ENCODE measurements at places on chromosomes 2 and 18.

DNA sequence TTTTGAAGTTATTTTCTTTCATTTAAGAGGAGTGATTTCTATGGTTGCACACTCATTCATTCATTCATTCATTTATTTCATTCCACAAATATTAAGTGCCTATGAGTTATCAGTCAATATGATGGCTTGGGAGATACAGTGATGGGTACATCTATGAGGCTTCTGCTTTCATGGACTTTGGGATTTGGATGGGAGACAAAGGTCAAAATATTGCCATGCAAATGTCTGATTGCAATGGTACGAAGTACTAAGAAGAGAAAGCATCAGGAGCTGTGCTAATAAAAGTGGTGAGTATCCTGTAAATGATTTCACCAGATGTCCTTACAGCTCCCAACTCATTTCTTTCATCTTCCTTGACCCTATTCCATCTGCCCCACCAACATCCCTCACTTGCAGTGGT lies 174.4 kb upstream of the MEX3C start:
- no peak for DNase-seq

DNA sequence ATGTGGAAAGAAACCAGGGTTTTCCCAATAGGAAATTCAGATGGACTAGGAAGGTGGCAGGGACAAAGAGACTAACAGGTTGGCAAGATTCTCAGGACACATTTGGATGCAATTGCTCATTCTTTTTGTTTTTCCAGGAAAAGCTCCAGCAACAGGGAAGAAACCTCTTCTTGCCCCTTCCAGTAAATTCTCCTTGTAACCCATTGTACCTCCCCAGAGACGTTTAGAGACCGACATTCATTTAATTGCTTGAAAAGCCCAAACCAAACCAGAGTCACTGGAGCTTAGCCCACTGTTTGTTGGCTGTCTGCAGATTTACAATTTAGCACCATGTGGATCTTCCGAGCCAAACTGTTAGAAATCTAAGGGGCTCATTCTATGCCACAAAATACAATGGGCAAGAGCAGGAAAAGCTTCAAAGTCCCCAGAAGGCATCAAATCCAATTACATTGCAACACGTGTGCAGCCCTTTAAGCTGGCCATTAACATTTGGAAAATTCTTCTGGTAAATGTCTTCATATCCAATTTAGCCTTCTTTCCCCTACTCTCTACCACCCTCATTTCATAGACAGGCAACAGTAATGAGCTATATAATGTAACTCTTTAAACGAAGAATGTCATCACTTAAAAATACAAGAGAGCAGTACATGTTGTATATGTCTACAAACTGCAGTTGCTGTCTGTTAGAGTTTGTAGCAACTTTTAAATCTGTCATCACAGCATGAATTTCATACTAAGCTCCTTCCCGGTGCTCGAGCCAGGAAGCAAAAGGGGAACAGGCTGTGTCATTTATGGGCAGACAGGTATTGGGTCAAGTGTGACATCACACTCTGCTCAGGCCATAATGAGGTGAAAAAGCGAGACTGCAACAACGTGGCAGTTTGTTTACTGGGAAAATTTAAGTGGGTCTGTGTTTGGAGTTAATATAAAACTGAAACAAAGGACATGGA lies 235.6 kb upstream of the HNRNPA3 start:
- DNase-seq, result no peak

GRCh38 chr2:8487461-8487932 lies 194.4 kb upstream of the ID2 start:
- DNase-seq, result no peak

DNA sequence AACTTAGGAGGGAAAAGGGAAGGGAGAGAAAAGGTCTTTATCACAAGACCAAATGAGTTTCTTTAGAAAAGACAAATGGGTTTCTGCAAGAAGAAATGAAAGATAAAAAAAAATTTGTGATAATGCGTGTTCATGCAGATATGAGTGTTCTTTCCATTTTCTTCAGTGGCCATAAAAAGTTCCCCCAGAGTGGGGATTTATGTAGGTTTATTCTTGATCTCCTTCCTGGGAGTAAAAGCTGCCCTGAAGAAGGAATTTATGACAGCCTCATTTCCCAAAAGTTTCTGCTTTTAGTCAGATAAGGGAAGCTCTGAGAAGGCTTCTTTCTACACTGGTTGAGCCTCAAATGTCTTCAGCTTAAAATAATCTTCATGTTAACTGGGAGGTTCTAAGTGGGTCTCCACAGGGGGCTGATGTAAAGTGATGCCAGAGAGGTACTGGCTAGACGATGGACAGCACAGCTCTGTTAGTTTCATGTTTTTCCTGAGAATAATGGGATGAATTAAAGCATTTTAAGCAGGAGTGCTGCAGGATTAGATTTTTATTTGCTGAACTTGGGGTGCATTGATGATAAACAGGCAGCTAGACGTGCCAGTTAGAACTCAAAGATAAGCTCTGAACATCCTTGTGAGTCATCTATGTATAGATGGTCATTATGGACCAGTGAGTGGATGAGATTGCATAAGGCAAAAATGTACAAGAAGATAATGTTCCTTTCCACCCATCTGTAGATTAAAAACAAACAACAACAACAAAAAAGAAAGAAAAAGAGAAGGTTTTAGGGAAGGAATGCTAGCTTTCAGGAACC lies 99.4 kb upstream of the MSH2 start:
- DNase-seq, result no peak

- no peak for DNase-seq
Observed at GRCh38 chr2:79099140-79099686, 11.4 kb upstream of the REG1B start.

- no peak for DNase-seq
Observed at GRCh38 chr2:10913501-10914271, 2.0 kb downstream of the KCNF1 start.

GRCh38 chr2:181742922-181743722 lies 62.8 kb upstream of the NEUROD1 start:
- peak; percentile 16 for DNase-seq

- no peak for DNase-seq
Observed at GRCh38 chr2:40451918-40452605, at the start of gene SLC8A1. Gene SLC8A1, minus strand, starts transcription at chr2:40452090.

GRCh38 chr2:218892693-218893348 lies 12.2 kb downstream of the WNT10A start:
- peak; percentile 14 for DNase-seq

- DNase-seq, result no peak
Observed at GRCh38 chr18:24559526-24559925, 99.1 kb downstream of the HRH4 start.

- no peak for DNase-seq
Observed at GRCh38 chr2:171432969-171433762, 624 bp downstream of the METTL8 start.

DNA sequence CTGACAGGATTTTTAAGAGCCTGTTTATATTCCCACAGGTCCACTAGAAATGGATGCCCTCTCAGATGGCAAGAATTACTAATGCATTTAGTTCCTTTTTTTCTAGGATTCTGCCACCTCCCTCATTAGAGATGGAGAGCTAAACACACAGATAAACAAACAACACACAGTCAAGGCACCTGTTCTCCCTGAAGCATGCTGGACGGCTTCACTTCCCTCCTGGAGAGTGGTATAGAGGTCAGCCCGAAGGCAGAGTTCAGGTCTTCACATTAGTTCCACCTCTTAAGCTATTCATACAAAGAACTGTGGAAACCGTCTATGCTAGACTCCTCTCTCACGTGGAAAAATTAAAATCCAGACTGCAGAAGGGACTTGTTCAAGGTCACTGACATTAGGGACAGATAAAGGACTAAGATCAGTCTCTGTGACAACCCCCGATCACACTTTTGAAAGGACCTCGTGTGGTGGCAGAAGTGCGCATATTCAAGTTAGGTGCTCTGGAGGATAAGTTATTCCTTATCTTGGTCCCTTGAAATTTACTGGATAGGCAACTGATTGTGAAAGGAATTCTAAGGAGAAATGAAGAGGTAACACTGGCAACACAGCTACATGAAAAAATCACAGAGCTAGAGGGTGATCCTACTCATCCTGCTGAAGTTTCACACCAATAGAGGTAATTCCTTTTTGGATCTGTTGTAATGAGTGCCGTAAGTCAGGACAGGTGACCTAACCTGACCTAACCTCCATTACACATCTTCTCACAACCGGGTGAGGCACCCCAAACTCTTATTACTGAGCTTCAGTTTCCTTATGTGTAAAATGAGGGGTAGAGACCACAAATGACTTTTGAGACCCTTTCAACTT lies 75.1 kb downstream of the SPRED2 start:
- DNase-seq, result no peak

GRCh38 chr2:136916131-136916530 lies 150.8 kb downstream of the THSD7B start:
- no peak for DNase-seq

DNA sequence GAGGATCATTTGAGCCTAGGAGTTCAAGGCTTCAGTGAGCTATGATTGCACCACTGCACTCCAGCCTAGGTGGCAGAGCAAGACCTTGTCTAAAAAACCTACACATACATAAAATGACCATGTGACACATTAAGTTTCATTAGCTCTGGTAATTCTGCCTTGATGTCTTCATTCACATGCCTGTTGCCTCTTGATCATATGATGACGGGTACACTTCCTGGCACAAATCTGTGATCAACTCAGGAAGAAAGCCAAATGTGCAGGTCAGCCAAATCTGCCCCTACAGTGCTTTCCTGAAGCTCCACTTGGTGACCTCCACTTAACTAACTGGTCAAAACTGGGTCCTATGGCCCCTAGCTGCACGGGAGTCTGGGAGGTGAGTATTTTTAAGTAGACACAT lies 54.4 kb upstream of the B3GNT7 start:
- DNase-seq, result no peak

GRCh38 chr2:165927353-165927752 lies 26.2 kb downstream of the TTC21B start:
- DNase-seq, result no peak

- no peak for DNase-seq
Observed at GRCh38 chr2:68588589-68588988, 54.8 kb upstream of the PROKR1 start.

DNA sequence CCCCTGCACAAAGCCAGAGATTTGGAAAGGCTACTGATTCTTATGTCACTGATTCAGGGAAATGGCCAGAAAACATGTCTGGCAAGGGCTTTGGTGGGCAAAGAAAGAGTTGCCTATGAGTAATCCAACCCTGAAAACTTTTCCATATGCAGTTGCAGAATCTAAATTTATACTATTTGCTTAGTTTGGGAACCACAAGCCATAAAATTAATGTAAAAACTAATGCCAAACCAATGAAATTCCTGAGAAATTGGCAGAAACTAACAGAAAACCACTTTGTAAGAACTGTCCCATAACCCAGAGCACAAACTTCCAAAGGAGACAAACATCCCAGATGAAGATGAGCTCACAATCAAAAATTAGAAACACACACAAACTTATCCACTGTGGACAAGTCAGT lies 48.8 kb downstream of the TCF4 start:
- no peak for DNase-seq

- DNase-seq, result peak; percentile 26
Observed at GRCh38 chr2:219912491-219912921, 285.1 kb downstream of the SLC4A3 start.

GRCh38 chr18:79805211-79805887 lies 7.6 kb downstream of the KCNG2 start:
- DNase-seq, result no peak

GRCh38 chr18:54181856-54182602 lies 42.4 kb downstream of the MBD2 start:
- DNase-seq, result no peak

- no peak for DNase-seq
Observed at GRCh38 chr2:128612628-128613027, 294.0 kb upstream of the HS6ST1 start.

DNA sequence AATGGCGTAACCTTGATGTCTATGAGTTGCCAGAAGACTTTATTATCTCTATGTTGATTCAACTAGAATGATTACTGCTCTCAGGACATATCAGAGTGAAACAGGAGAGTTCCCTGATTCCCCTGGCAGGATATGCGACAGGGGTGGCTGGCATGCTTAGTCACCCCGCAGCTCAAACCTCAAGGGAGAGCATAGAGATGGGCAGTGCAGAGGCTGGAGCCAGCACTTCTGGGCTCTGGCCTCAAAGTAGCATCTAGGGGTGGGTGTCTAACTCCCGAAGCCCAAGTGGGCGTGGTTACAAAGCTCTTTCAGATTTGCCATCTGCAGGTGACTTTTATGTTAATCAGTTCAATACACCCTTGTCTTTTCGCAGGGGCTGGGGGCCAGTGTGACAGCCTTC lies 391.6 kb downstream of the ADCYAP1 start:
- no peak for DNase-seq

GRCh38 chr2:237883951-237884446 lies 24.6 kb downstream of the RAMP1 start:
- DNase-seq, result no peak

DNA sequence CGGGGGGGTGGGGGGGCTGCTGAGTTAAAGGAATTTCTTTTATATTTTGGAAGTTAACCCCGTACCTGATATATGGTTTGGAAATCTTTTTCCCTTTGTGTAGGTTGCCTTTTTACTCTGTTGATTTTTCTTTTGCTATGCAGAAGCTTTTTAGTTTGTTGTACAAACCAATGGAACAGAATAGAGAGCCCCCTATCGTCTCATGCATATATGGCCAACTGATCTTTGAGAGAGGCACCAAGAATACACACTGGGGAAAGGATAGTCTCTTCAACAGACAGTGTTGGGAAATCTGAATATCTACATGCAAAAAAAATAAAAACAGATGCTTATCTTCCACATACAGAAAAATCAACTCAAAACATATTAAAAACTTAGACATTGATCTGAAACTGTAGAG lies 647.8 kb upstream of the KLHL29 start:
- no peak for DNase-seq

GRCh38 chr2:48357351-48357750 lies 172.6 kb upstream of the STON1 start:
- DNase-seq, result no peak

- DNase-seq, result no peak
Observed at GRCh38 chr18:78304192-78305164, 675.1 kb upstream of the SALL3 start.

DNA sequence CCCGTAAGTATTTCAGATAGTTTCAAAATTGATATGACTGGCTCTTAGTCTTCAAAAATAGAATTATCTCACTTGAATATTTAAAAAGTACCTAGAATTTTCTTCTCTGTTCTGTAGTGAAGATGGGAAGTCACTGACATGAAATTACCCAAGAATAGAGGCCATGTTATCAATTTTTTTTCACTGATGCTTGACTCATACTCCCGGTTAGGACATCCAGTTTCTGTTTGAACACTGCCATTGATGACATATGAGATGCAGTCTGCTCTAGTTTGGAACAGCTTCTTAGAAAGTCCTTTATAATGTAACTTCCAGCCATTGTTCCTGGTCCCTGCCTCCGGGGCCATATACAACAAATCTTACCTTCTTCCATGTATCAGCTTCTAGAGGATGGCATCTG lies 26.0 kb downstream of the MAP3K20 start:
- no peak for DNase-seq

Measured in amniotic stem cell (primary cell).